ENCODE measurements at places on chromosomes 13 and 19. TPM values are rescaled to one million over a fixed set of nuclear protein-coding genes. Genes with fewer than 3 reads are reported as not detected.

- H3K4me3 ChIP-seq = no peak overlapping the region
- no peaks in the 10 kb centered on the region for H3K36me3 ChIP-seq
- H3K27me3 ChIP-seq = no peaks in the 10 kb centered on the region
- H3K4me1 ChIP-seq = no peaks in the 10 kb centered on the region
- no peak overlapping the region for H3K27ac ChIP-seq
Observed at GRCh38 chr13:41833201-41833600, 127.7 kb downstream of the VWA8 start.

DNA sequence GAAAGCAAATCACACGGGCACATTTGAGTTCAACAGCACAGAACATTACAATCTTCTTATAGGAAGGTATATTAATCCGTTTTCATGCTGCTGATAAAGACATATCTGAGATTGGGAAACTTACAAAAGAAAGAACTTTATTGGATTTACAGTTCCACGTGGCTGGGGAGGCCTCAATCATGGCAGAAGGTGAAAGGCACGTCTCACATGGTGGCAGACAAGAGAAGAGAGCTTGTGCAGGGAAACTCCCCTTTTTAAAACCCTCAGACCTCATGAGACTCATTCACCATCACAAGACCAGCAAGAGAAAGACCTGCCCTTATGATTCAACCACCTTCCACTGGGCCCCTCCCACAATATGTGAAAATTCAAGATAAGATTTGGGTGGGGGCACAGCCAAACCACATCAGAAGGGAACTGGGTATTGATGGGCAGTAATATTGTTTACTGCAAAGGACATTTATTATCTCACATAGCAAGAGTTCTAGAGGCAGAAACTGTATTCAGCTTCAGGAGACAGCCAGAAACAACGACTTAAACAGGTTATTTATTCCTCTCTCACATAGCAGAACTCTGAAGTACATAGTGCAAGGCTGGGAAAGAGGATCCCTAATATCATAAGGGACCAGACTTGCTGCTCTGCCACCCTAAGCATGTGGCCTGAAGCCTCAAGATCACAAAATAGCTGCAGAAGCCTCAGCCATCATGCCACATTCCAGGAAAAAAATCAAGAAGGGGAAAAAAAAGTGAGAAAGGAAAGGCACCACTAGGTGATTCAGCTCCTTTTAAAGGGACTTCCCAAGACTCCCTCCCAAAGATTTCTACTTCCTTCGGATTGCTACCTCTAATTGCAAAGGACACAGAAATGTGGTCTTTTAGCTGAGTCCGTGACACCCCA, 23.1 kb downstream of the FXYD5 start:
- no peaks in the 10 kb centered on the region for H3K27me3 ChIP-seq
- no peak for DNase-seq
- H3K27ac ChIP-seq = no peak overlapping the region
- H3K4me1 ChIP-seq = peaks cover 21% of the 10 kb centered on the region

DNA sequence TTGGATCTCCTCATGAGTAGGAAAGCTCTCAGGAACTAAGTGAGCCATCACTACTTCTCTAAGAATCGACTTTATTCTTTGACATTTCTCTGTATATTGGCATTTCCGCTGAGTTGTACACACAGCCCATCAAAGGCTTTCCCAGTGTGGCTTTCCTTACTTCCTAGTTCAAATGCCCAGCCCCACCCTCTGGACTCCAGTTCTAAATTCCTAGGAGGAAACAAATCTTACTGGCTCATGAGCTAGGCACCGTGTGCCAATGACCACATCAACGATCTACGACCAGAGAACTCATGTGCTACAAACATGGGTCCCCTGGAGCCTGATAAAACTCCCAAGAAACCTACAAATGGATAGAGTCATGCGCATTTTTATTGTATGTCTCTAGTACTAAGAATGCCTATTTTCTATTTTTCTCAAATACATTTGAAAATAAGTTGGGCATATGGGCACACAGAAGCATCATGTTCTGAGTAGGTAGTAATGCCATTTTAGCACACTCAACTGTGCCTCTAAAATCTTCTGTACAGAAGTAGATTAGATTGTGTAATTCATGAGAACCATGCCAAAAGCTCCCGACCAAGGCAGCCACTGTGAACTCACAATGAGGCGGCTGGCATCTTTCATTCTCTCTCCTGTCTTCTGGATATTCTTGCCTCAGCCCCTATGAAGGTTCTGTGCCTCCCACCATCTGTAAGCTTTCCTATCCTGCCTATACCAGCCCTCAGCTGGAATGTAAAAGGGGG, 10.5 kb upstream of the RAP2A start:
- no peaks in the 10 kb centered on the region for H3K36me3 ChIP-seq
- no peak overlapping the region for H3K4me3 ChIP-seq
- H3K4me1 ChIP-seq = no peaks in the 10 kb centered on the region
- no peaks in the 10 kb centered on the region for H3K27me3 ChIP-seq
- no peak overlapping the region for H3K27ac ChIP-seq
- DNase-seq = no peak

The PALM gene
- not detected for total RNA-seq

DNA sequence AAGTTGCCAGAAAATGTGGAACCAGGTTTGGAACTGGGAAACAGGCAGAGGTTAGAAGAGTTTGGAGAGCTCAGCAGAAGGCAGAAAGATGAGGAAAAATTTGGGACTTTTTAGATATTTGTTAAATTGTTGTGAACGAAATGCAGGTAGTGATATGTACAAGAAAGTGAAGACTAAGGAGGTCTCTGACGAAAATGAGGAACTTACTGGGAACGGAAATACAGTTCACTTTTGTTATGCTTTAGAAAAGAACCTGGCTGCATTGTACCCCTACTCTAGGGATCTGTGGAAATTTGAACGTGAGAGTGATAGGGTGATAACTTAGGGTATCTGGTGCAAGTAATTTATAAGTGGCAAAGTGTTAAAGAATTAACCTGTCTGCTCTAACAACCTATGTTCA, 632.4 kb downstream of the SLITRK5 start:
- H3K27me3 ChIP-seq = no peaks in the 10 kb centered on the region
- no peaks in the 10 kb centered on the region for H3K4me1 ChIP-seq
- H3K4me3 ChIP-seq = no peak overlapping the region
- no peaks in the 10 kb centered on the region for H3K36me3 ChIP-seq
- H3K27ac ChIP-seq = no peak overlapping the region

The BCAM gene
- total RNA-seq = not detected

DNA sequence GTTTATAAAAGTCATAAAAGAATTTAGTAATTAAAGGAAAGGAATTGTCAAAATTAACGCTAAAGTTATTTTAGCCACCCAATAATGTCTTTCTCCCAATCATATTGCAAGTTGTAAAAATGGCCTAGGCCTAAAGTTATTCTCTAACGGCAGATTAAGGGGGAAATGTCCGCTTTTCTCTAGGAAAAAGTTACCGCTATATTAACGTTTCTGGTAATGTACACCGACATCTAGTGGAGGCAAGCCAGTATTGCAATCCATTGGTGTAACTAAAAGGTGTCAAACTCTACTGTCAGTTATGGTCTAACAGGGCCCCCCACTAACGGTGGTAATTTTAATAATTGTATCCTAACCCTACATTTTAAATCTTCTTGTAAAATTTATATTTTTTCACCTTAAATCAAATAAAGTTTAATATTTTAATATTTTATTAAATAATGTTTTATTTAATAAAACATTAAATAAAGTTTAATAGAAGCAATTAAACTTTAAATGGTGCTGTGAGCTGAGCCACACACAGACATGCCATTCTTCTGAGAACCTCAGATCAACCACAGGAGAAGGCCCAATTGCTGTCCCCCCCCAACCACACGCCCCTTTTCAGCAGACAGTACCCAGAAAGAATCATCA, 35.9 kb upstream of the ZSCAN5A start:
- no peaks in the 10 kb centered on the region for H3K4me1 ChIP-seq
- H3K27ac ChIP-seq = no peak overlapping the region
- no peaks in the 10 kb centered on the region for H3K27me3 ChIP-seq
- H3K4me3 ChIP-seq = no peak overlapping the region
- H3K36me3 ChIP-seq = no peaks in the 10 kb centered on the region

The ATP4B gene
- not detected for total RNA-seq

- H3K27me3 ChIP-seq = no peaks in the 10 kb centered on the region
- DNase-seq = no peak
- no peaks in the 10 kb centered on the region for H3K4me1 ChIP-seq
- H3K27ac ChIP-seq = no peak overlapping the region
Observed at GRCh38 chr13:87607266-87607665, 63.9 kb upstream of the SLITRK5 start.

The CRB3 gene
- 0.88 TPM for total RNA-seq

The ZNF382 gene
- 10.0 TPM for total RNA-seq

The PRRG2 gene
- 1.2 TPM for total RNA-seq

- no peak overlapping the region for H3K27ac ChIP-seq
- H3K27me3 ChIP-seq = no peaks in the 10 kb centered on the region
- no peak overlapping the region for H3K4me3 ChIP-seq
Observed at GRCh38 chr13:110047496-110047895, 259.5 kb downstream of the COL4A1 start.

DNA sequence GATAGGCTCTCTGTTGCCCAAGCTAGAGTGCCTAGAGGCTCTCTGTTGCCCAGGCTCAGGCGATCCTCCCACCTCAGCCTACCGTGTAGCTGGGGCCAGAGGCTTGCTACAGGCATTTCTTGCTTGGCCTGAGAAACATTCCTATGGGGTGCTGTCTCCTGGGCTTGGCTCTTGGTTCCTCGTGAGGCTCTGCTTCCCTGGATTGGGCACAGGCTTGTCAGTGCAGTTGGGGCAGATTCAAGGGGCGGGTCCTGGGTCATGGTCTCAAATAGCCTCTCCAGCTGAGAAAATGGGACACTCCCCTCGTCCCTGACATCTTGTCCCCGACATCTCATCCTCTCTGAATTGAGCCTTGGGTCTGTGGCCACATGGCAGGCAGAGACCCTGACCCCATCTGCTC, 4.9 kb downstream of the TSSK6 start:
- H3K27ac ChIP-seq = no peak overlapping the region
- no peaks in the 10 kb centered on the region for H3K27me3 ChIP-seq
- no peaks in the 10 kb centered on the region for H3K36me3 ChIP-seq
- no peak overlapping the region for H3K4me3 ChIP-seq
- H3K4me1 ChIP-seq = peaks cover 4% of the 10 kb centered on the region

GRCh38 chr13:50125304-50125553, 110.0 kb downstream of the KCNRG start:
- DNase-seq = no peak
- H3K36me3 ChIP-seq = no peaks in the 10 kb centered on the region
- H3K27me3 ChIP-seq = peaks cover 20% of the 10 kb centered on the region
- peak overlapping the region; percentile 96 for H3K4me3 ChIP-seq
- H3K27ac ChIP-seq = peak overlapping the region; percentile 95

The FREM2 gene
- total RNA-seq = not detected

- H3K36me3 ChIP-seq = no peaks in the 10 kb centered on the region
- H3K4me1 ChIP-seq = no peaks in the 10 kb centered on the region
- no peak overlapping the region for H3K4me3 ChIP-seq
- H3K27me3 ChIP-seq = no peaks in the 10 kb centered on the region
- no peak overlapping the region for H3K27ac ChIP-seq
Observed at GRCh38 chr13:85995788-85996418, 196.7 kb upstream of the SLITRK6 start.

The HSH2D gene
- 8.6 TPM for total RNA-seq

The GPC5 gene
- total RNA-seq = 0.13 TPM

The DZIP1 gene
- 0.13 TPM for total RNA-seq

GRCh38 chr19:18762125-18763023, 28.7 kb downstream of the COMP start:
- H3K27me3 ChIP-seq = no peaks in the 10 kb centered on the region
- DNase-seq = no peak
- no peaks in the 10 kb centered on the region for H3K4me1 ChIP-seq
- no peak overlapping the region for H3K4me3 ChIP-seq
- H3K36me3 ChIP-seq = no peaks in the 10 kb centered on the region

DNA sequence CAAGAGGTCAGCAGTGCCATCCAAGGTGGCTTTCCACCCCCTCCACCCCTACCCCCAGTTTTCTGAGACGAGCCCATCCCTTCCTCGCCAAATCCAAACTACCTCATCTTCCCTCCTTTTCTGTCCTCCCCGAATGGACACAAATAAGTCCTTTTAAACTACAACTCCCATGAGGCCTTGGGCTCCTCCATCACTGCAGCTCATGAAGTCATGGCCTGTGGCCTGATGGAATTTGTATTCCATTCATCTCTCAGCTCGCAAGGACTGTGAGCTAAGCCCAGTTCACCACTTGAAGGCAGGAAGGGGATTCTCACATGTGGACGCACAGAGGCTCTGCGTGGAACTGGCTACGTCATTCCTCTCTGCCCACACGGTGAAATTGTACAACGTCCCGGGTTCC, 12.5 kb downstream of the PTPRH start:
- H3K4me3 ChIP-seq = no peak overlapping the region
- H3K27me3 ChIP-seq = peaks cover 8% of the 10 kb centered on the region
- H3K36me3 ChIP-seq = no peaks in the 10 kb centered on the region

GRCh38 chr13:20451397-20451796, 74.3 kb downstream of the CRYL1 start:
- DNase-seq = no peak
- no peaks in the 10 kb centered on the region for H3K4me1 ChIP-seq
- H3K36me3 ChIP-seq = no peaks in the 10 kb centered on the region
- H3K27ac ChIP-seq = no peak overlapping the region
- H3K4me3 ChIP-seq = no peak overlapping the region

DNA sequence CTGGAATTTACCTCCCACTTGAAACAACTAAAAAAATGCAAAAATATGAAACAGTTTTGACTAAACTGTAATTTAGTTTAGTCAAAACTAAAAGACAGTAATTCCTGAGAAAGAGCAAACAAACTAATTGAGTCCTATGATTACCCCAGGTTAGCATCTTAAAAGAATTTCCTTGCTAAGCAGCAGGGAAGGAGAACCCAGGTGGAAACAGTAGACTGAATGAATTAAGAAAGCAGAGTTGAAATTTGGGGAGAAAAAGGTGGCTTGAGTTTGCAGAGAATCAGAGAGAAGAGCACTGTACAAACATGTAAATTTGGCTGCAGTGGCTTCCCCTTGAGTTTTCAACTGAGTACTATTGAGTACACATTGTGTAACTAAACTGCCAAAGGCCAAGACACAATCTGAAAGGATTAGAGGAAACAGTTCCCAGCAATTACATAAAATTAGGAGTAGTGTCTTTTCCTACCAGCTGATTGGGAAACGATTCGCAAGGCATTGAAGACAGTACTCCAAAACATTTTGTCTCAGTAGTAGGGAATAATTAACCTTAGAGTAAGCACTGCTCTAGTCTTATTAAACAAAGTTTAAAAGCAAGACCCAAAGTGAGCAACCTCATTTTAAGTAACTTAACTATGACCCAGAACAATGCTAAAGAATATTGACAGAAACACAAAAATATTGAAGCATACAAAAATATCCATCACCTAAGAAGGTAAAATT, 820.5 kb downstream of the DACH1 start:
- H3K27ac ChIP-seq = no peak overlapping the region
- DNase-seq = no peak
- H3K4me3 ChIP-seq = no peak overlapping the region
- H3K36me3 ChIP-seq = no peaks in the 10 kb centered on the region
- no peaks in the 10 kb centered on the region for H3K27me3 ChIP-seq

The TEX26 gene
- not detected for total RNA-seq

- no peak overlapping the region for H3K4me3 ChIP-seq
- no peaks in the 10 kb centered on the region for H3K36me3 ChIP-seq
- no peak for DNase-seq
- H3K27me3 ChIP-seq = no peaks in the 10 kb centered on the region
- peaks cover 10% of the 10 kb centered on the region for H3K4me1 ChIP-seq
Observed at GRCh38 chr19:38743394-38744297, 628 bp downstream of the CAPN12 start.

The C13orf46 gene
- 1.2 TPM for total RNA-seq

Measured in CD8-positive, alpha-beta memory T cell (primary cell).